ENCODE measurements at places on chromosomes 6 and 20.

DNA sequence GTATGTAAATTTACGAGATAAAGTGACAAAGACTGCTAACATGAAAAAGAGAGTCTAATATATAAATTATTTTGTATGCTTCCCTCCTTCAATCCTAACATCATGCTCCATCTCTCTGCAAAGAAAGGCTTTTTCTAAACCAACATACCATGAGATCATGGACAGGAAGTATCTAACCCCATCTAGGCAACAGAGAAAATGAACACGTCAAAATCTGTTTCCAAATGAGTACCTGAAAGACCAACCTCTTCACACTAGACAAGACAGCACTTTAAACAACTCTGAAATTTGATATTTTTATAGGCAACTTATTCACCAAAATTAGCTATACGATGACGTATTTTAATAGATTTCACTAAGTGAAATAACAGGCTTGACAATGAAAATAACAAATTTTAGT, 54.6 kb downstream of the MAN1A1 start:
- no peak for DNase-seq

GRCh38 chr20:63335711-63336110, 25.4 kb downstream of the CHRNA4 start:
- no peak for DNase-seq

DNA sequence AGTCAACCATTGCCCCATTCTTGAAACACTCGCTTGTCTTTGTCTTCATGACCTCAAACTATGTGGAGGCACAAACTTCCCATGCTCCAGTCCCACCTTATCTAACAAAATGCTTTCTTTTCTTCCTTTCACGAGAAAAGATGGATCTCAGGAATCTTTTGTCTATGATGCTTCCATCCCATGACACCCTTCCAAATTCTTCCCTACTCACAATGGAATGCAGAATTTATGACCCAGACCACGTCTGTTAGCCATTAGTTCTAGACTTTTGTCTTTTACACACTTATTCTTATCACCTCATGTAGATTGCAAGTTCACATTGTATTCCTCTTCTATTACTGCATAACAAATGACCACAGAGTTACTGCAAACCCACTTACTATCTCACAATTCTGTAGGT, 24.2 kb upstream of the LAMP5 start:
- DNase-seq = no peak

GRCh38 chr6:38750968-38751615, 36.0 kb downstream of the DNAH8 start:
- no peak for DNase-seq

- DNase-seq = no peak
Measured at GRCh38 chr6:57173056-57173885, 1.1 kb downstream of the BAG2 start.

GRCh38 chr6:3392930-3393835, 63.7 kb downstream of the SLC22A23 start:
- DNase-seq = no peak

- no peak for DNase-seq
Measured at GRCh38 chr6:20826378-20826777, 292.1 kb downstream of the CDKAL1 start.

GRCh38 chr6:140812636-140813035, 1320.1 kb upstream of the GJE1 start:
- DNase-seq = no peak

DNA sequence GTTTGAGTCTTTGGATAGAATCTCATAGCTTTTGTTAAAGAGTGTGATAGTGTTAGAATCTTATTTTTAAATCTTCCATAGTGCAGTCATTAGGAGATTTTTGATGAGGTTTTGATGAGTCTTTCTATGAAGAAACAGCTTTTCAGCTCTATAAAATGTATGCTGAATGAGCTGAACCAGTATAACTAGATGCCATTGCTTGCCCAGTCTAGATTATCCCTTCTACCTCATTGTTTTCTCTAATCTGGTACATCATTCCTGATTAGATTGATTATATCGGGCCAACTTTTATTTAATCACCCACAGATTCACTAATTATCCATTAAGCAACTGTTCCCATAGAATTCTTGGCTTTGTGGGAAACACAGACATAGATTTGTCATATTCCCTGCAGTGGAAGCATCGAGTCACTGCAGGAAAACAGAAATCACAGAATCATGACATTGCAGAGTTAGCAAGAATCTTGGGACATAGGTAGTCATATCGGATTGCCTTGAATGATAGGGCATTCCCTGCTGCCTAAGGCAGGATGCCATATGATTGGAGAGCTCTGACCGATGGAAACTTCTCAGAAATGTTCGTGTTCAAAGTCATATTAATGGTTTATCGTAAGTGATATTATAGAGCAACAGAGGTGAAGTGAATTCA, 882.7 kb upstream of the FLRT3 start:
- no peak for DNase-seq

GRCh38 chr6:90424580-90424979, 127.9 kb upstream of the BACH2 start:
- no peak for DNase-seq

DNA sequence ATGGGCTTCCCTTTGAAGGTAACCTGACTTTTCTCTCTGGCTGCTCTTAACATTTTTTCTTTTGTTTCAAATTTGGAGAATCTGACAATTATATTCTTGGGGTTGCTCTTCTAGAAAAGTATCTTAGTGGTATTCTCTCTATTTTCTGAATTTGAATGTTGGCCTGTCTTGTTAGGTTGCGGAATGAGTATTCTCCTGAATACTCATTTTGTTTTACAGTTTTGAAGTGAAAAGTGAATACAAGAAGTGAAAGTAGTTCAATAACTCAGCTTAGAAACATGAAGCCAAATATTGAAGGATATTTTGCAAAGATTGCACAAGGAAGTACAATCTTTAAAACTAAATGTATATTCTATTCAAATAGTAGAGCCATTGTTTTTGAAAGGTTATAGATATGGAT, 120.2 kb upstream of the MAP3K4 start:
- DNase-seq = no peak

- no peak for DNase-seq
Measured at GRCh38 chr6:169752074-169752623, 727 bp downstream of the ERMARD start.

DNA sequence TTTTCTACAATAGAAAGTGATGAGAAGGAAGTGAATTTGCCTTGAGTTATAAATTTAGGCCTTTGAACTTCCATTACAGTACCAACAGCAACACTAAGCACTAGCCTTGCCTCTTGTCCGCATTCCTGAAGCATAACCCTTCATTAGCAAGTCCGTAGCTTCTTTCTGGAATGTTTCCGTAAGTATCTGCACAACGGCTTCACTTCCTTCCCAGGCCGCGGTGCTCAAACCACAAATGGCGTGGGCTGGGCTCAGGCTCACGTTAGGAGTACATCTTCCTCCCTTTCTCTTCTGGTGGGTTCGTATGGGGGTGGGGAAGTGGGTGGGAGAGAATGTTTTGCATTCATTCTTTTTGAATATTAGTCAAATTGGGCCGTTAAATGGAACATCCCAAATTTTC, 193.8 kb upstream of the SNX9 start:
- no peak for DNase-seq

DNA sequence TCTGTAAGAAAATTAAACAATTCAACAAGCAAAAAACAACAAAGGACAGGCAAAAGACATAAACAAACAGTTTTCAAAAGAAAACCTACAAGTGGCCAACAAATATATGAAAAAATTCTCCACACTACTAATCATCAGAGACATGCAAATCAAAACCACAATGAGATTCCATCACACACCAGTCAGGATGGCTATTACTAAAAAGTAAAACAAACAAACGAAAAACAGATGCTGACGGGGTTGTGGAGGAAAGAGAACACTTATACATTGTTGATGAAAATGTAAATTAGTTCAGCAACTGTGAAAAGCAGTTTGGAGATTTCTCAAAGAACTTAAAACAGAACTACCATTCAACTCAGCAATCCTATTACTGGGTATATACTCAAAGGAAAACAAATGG, 537.6 kb downstream of the HDGFL1 start:
- DNase-seq = no peak
